Right ventricle myocardium superior (tissue), 1 donor: ENCODE measurements at places on chromosomes 3 and 15.

DNA sequence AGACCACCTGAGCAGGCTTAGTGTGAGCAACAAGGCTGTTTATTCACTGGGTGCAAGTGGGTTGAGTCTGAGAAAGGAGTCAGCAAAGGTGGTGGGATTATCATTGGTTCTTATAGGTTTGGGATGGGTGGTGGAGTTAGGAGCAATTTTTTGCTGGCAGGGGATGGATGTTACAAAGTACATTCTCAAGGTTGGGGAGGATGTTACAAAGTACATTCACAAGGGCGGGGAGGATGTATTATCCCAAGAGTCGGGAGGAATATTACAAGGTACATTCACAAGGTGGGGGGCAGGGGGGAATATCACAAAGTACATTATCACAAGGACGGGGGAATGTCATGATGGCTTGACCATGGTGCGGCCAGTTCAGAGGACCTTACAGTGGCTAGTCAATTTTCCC lies 32.9 kb upstream of the OSBPL11 start:
- DNase-seq: no peak

GRCh38 chr3:62749657-62750056 lies 125.6 kb downstream of the CADPS start:
- no peak for DNase-seq

DNA sequence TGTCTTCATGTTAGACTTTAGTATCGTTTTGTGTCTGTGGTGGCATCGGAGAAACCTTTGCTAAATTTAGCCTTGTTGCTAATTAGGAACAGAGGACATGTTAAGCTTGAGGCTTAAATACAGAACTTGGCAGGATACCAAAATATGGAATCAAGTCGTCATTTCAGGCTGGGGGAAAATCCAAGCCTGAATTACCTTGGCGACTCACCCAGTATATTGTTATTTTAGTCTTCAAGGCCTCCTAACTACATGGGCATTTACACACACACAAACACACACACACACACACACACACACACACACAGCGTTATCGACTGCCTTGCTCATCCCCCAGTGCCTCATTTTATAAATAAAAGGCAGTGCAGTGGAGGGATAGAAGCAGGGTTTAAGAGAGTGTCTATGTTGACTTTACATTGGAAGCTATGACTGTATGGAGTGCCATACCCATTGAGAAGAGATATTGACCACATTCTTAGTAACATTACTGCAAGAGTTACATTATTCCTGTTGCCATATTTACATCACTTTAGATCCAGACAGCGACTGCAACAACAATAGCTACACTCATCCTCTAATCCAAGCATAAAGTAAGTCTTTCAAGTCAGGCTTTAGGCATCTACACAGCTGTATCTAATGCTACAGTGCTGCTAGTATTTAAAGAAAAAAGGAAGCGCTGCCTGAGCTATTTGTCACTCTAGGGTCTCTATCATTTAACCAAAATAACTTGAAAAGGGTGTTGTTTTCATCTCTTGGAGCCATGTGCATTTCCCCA lies 210.8 kb upstream of the SEMA6D start:
- no peak for DNase-seq

- no peak for DNase-seq
Observed at GRCh38 chr3:48919215-48920138, 835 bp downstream of the ARIH2 start.

DNA sequence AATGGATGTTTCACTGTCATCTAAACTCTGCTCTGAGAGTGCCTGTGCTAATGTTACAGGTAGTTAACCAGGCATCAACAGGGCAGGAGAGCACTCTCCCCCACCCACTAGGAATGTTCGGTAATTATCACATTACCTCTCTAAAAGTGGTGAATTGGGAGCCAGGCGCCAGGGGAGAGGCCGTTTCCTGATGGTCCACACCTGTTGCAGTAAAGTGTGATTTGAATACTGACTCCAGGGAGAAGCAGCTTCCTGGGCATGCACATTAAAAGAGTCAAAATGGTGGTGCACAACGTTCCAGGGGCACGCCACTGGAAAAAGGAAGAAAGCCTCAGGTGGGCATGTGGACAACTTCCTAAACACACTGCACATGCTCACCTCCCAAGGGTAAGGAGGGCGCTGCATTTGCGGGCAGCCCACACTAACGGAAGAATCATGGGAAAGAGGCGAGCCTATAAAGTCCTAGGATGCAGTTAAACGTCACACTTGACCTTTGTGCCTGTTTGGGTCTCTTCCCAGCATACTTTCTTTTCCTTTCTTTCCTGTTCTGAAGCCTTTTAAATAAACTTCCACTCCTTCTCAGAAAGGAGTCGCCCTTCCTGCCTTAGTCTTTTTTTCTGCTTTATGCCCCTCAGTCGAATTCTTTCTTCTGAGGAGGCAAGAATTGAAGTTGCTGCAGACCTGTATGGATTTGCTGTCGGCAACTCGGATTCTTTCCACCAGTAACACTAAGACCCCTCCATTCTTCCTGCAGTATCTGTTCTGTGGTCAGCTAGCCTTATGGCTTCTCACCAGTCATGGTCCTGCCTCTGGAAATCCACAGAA lies 28.9 kb upstream of the GPD1L start:
- DNase-seq: no peak
